GM23248 (cell line): ENCODE measurements at places on chromosomes 6 and 20. TPM values are rescaled to one million over a fixed set of nuclear protein-coding genes. Genes with fewer than 3 reads are reported as not detected.

The ENPP4 gene
- 0.63 and 1.9 TPM in 2 replicates for total RNA-seq

The AK9 gene
- 2.0 and 7.2 TPM in 2 replicates for total RNA-seq

The CGA gene
- total RNA-seq: 6.1 and 6.3 TPM in 2 replicates

The GHRH gene
- not detected in 2 replicates for total RNA-seq

The SEC23B gene
- 48.5 and 49.2 TPM in 2 replicates for total RNA-seq

The DLK2 gene
- 0.51 and 0.76 TPM in 2 replicates for total RNA-seq

The PEX7 gene
- 6.2 and 11.0 TPM in 2 replicates for total RNA-seq
